ENCODE measurements at places on chromosomes 1 and 21.

GRCh38 chr1:40795811-40796586, 12.4 kb downstream of the KCNQ4 start:
- DNase-seq, result no peak

DNA sequence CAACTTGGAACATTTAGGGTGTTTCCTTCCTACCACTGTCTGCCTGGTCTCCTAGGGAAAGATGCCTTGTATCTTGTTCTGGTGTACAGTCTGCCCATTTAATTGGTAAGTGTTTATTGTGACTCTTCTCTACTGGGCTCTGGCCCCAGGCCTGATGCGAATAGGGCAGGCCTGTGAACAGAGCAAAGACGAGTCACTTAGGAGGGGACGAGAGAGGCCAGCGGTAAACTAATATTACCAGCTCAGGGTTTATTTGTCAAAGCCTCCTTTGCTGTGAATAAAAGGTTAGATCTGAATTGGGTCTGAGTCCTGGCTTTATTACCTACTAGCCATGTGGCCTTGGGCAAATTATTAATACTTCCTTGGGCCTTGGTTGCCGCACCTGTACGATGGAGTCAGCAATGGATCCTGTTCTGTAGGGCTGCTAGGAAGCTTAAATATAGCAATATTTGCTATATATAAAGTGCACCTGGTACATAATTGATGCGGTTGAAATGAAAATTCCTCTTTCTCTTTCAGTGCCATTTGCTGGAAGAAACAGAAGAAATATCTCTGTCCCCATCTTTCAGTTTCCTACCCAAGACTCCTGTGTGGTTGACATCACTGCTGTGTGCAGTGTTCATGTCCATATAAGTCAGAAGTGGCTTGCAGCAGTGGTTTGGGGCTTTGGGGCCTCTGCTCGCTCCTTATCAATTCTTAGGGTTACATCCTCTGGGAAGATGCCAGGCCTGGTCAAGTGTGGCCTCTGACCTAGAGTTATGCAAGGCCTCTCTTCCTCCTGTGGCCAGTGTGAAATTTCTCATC, 32.4 kb downstream of the MAPKAPK2 start:
- no peak for DNase-seq

- DNase-seq, result no peak
Observed at GRCh38 chr1:154796303-154796892, 73.7 kb downstream of the KCNN3 start.

- no peak for DNase-seq
Observed at GRCh38 chr1:83889707-83890106, 109.2 kb downstream of the TTLL7 start.

GRCh38 chr1:79587229-79587628, 580.7 kb upstream of the ADGRL4 start:
- DNase-seq, result no peak

DNA sequence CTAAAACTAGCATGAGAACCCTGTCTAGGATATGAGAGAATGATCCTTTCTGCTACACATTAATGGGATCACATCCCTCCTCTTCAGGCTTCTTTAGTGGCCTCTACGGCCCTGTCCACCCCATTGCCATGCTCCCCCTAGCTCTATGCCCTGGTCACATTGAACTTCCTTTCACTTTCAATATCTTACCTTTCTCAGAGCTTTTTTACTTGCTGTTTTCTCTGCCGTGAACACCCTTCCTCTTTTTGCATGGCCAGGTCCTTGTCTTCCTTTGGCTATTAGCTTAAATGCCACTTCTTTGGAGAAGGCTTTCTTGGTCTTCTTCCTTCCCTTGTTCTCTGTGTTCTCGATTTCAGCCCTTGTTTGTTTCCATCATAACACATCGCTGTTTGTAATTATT, 97.4 kb downstream of the GIPC2 start:
- no peak for DNase-seq

DNA sequence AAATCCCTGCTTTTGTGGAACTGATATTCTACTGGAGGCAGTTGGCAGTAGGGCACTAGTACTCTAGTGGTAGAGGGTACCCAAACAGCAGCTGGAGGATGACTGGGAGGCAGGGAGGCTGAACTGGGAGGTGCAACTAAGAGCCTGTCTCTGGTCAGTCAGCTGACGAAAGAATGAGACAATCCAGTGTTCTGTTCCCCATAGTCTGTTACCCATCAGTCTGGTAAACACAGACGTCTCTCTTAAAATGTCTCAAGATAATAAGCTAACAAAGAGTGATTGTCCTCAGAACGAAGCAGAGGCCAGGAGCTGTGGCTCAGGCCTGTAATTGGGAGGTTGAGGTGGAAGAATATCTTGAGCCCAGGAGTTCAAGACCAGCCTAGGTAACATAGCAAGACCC, 30.4 kb downstream of the TFAP2E start:
- no peak for DNase-seq

DNA sequence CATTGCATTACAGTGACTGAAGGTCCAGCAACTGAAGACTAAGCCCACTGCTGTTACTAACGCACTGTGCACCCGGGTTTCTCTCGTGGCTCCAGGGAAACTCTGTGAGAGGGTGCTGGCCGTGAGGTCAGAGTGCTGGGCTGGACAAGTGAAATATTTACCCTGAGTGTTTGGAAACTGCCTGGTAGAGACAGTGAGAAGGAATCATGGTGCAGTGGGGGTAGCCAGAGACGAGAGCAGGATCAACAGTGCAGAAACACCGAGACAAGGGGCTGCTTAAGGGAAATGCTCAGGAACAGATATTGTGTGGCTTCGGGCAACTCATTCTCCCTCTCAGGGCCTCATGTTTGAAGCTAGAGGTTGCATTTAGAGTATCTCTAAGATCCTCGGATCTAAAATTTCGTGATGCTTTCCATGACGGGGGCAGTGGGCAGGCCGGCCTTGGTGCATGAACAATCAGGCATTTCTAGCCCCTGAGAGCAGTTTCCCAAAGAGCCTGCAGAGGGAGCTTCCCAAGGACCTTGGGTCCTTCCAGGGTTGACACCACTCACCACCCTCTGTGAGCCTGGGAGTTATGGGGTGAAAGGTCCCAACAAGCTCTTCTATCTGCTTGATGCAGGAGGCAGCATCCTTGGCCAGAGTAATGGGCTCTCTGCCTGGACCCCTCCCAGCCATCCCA, 9.7 kb downstream of the CD2 start:
- no peak for DNase-seq

GRCh38 chr21:17053321-17053720, 459.5 kb upstream of the CXADR start:
- DNase-seq, result no peak

GRCh38 chr1:157045250-157046218, at the start of gene ARHGEF11:
Gene ARHGEF11, minus strand, starts transcription at chr1:157045742. Its CDS starts 1,412 bp downstream, at chr1:157044330.
- DNase-seq, result peak; percentile 34

DNA sequence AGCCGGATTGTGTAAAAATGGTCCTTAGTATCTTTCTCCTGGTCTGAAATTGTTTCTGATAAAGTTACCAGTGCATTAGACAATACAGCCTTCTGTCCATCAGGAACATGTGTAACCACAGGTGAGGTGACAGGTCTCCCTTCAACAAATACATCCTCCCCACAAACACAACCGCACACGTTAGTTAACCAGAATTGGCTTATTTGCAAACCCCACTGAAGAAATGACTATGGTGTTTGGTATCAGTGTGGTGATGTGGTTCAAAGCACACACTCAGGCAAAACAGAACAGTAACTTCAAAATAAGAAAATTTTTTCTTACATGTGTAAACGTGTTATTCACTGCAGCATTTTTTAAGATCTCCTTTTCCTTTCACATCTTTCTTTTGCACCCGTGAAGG, 517.2 kb upstream of the NR5A2 start:
- no peak for DNase-seq

- no peak for DNase-seq
Observed at GRCh38 chr1:24643363-24644099, 429 bp downstream of the SRRM1 start.

DNA sequence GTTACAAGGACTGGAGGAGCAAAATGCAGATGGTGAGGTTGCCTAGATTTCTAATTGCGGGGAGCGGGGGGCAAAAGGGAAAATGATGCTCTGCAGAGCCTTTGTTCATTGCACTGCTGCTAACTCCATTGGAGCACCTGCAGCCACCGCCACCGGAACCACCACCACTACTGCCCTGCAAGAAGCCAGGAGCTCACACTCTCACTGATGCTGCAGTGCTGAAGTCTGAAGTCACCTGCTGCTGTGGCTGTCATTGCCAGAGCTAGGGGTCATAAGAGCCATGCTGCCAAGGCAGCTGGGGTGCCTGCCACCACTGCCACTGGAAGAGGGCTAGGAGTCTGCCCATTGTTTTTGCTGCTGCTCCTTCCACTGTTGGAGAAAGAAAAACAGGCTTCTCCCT, 7.3 kb upstream of the HPCAL4 start:
- DNase-seq, result no peak

DNA sequence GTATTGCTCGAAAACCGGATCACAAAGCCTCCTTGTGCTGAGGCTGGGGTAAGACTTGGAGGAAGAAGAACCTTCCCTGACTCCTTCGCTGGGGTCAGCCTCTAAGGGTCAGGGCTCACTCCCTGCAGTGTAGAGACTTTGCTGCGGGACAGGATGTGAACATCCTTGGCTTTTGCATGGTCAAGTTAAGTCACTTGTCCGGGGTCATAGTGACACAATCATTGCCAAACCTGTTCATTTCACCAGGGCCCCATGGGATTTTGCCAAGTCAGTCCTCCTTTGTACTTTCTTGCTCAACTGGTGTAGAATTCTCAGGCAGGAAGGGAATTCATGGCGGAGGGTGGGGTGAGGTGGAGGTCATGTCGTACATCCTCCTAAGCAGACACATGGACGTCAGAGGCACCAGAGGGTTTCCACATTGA, 24.7 kb upstream of the IL10 start:
- DNase-seq, result no peak

DNA sequence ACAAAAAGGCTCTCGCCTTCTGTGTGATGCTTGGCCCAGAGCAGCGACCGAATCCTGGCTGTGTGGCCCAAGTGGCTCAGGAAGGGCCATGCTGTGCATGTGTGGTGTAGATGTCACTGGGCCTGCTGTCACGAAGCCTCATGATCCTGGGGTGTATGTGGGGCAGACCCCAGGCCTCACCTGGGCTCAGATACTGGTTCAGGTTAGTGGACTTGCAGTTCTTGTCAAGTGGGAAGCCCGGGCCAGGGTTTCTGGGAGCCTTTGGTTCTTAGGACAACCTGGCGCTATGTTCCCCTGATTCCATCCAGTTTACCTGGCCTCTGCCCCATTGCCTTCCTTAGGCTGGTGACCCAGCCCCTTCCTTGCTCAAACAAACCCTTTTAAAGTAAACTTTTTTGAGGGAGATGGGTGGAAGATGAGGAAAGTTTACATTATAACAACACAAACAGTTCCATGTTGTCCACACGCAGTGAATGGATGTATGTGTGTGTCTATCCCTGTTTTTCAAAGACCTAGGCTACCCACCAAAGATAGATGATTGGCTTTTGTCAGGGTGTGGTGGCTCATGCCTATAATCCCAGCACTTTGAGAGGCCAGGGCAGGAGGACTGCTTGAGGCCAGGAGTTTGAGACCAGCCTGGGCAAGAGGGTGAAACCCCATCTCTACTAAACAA, 84.3 kb downstream of the UCK2 start:
- DNase-seq, result no peak

GRCh38 chr1:23741609-23742008, 1.7 kb upstream of the ELOA start:
- DNase-seq, result no peak

GRCh38 chr1:64110924-64111777, 92.3 kb upstream of the UBE2U start:
- no peak for DNase-seq

GRCh38 chr1:19610282-19610981, 33.7 kb upstream of the NBL1 start:
- DNase-seq, result no peak

GRCh38 chr1:245261786-245262185, 107.0 kb downstream of the KIF26B start:
- DNase-seq, result no peak
